ENCODE measurements at places on chromosomes 3 and 15.

DNA sequence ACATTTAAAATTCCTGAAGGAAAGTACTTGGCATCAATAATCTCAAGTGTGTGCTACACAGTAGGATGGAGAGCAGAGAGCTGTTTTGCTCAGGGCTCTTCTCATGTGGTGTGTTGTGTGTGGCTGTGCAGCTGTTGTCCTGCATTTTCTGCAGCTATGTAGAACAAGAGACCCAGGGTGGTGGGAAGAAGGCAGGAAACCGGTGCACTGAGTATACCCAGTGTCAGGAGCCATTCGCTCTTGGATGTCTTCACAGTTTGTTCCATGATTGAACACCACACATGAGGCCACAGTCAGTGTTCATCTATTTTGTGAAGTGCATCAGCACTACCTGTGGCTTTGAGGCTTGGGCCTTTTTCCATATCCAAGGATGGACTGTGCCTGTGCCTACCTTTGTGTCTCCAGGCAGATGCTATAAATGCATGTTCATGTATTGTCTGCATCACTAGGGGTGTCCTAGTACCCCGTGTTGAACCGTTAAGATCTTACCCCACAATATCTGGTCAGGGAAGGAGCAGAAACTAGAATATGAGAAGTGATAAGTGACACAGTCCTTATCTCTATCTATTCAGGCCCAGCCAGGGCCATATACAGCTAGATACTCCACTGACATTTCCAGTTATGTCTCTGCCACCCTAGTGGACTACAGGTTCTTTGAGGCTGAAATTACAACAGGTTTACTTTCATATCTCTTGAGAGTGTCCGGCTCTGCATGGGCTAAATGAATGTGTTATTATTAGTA is 194.3 kb downstream of the NR2F2 start:
- DNase-seq = no peak

DNA sequence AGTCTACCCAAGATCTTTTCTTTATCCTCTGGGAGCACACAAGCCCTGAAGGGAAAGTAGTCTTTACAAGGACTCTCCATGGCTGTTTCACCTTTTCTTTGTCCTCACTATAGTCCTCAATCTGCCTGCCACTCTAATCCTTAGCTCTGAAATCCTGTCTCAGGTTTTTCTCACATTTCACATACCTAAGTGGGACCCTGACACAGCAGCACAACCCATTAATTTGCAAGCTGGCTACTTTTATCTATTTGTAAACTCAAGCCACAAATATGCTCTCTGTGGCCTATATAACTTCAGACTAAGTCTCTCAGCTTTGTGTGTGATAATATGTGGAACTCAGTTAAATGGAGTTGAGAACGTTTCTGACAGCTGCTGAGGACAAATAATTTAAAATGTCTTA is 19.8 kb downstream of the SIN3A start:
- no peak for DNase-seq

- DNase-seq = no peak
Observed at GRCh38 chr3:170751083-170751898, 118.7 kb downstream of the RPL22L1 start.

DNA sequence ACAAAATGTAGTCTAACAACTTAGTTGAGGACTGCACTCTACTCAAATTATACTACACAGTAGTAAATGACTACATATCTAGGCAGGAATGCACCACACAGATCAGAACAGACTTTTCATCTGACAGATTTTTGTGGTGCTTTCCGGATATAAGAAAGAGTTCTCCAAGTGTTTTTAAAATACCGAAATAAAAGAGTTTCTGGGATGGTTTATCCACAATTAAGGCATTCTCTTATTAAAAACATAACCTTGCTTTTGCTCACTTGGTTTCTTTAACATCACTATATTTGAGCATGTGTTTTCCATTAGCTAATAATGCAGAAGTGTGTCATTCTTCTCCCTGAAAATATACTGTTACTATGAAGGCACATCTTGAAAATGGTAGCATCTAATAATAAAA is 132.9 kb downstream of the MAGI1 start:
- no peak for DNase-seq

DNA sequence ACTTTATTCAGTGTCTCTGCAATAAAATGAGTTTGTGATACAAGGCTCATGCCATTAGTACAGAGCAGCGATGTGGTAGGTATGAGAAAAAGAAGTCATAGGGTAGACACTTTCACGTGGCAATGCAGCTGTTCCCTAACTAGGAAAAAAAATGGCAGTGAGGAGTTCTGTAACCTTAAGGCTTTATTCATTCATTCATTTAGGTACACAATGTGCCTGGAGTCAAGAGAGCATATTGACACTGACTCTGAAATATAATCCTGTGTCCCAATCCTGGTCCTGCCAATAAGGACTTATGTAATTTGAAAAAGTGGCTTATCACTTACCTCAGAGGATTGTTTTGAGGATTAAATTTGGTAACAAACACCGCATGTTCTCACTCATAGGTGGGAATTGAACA is 173.0 kb upstream of the AZI2 start:
- no peak for DNase-seq
